ENCODE measurements at places on chromosomes 7 and 10. TPM values are rescaled to one million over a fixed set of nuclear protein-coding genes. Genes with fewer than 3 reads are reported as not detected.
A peak's percentile ranks its signal among the peaks of the same experiment; 100 is the strongest.

- DNase-seq, result no peak
Observed at GRCh38 chr7:133675510-133676218, 422.8 kb downstream of the EXOC4 start.

DNA sequence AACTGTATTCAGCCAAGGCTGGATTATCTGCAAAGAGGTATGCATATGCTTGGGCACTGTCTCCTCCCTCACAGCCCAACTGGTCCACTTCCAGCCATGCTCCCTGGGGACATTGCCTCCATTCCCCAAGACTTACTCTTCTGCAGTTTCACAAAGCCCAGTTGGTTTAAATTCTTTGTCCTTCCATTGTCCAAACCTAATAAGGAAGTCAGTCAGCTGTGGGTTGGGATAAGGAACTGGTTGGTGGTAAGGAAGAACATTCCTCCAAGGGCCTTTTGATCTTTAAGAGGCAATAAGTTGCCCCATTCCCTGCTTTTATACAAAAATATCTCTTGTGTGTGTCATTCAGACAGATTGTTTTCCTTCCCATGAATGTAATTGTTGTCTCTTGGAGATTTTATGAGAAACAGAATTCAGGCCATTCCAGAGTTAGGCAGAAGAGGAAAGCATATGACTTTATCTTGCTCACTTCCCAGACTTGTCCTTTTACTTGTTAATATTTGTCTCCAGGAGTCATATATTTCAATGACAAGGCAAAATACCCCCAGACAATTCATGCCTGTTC lies 673.7 kb downstream of the SUGCT start:
- DNase-seq, result no peak

DNA sequence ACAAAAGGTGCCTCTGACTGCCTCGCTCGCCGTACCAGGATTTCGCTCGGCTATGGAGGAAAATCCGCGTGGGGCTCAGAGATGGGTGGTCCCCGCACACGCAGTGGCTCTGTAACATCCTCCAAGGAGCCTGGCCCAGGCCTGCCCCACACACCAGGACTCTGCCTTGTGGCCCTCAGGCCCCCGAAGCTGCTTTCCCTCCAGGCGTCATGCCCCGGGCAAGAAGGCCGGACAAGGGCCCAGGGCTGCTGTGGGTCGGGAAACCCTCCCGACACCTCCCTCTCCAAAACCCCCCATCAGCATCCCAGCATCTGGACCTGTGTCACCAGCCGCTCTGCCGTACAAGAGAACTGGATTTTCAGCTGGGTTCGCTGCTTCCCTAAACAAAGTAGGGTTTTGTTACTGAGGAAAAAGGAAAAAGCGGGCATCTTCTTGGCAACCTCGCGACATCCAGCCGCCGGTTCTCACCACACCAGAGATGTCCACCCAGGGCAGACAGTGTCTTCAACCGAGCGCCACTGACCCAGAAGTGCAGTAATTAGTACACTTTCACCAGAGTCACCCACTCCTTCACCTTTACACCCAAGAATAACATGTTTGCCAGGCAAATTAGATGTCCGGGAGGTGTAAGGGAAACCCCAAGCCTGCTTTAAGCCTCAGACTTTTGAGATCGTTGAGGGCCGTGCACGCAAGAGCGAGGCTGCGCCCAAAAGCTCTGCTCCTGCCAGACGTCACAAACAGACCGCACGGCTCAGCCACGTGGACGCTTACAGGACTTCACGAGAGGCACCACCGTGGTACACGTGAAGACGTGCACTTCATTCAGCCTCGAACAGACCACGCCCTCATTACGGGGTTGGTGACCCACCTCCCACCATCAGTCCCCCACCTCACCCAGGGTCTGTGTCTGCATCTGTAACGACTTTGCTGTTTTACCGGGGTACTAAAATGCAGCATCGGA lies 62.2 kb downstream of the DIP2C start:
- no peak for DNase-seq

- no peak for DNase-seq
Observed at GRCh38 chr10:98351831-98352402, 63.1 kb downstream of the PYROXD2 start.

DNA sequence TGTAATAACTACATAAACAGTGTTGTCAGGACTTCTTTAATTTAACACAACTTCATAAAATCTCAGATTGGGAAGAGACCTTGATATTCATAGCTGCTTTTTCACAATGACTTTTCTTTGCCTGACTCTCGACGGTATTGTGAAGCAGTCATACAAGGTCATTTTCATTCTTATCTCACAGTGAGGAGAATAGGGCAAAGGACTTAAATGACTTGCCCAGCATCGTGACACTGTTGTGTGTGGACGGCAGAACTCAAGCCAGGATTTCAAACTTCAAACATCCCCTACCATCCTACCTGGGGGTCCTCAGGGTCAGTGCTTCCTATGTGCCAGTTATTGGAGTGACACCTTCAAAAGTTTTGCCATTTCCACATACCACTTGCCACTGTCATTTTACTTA lies 138.5 kb upstream of the GDF10 start:
- DNase-seq, result no peak

- DNase-seq, result peak; percentile 25
Observed at GRCh38 chr10:118571123-118571522, 24.3 kb downstream of the PRLHR start.

DNA sequence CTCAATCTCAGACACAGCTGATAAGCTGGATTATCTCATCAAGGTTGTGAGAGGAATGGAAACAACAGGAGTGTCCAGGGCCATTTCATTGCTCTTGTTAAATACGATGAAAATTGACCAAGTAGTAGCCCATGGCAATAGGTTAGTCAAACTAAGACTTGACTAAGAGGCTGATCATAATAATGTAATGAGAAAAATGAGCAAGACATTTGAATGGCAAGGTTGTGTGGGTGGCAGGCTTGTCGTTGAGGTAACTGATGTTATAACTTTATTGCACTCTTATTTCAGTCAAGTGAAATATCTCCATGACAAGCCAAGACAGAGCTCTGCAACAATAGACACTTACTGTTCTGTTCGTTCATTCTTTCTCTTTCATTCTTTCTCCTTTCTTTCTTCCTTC lies 532.0 kb downstream of the GATA3 start:
- no peak for DNase-seq

DNA sequence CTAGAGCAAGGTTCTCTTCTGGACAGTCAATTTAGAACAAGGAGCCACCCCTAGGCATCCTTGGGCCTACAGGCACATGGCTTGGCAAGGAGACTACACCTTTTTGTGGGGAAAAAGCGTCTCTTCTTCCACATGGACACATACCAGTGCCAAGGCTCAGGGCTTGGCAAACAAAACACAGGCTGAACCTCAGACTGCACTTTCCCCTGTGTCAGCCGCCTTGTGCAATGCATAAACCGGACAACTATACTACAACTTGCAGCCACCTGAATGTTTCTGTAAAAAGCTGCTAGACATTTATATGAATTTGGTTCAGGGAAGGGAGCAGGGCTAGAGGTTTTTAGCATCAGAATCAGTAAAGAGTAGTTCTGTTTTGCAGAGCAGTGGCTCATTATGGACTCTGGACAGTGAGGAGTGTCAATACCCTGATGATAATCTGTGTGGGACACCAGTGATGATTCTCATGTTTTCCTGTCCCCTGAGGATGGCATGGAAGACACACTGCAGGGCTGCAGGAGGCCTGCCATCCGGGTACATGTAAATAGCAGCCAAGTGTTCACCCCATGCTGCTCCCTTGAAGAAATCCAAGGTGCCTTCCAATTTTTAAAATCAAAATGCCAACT lies 118.9 kb downstream of the GATA3 start:
- no peak for DNase-seq

DNA sequence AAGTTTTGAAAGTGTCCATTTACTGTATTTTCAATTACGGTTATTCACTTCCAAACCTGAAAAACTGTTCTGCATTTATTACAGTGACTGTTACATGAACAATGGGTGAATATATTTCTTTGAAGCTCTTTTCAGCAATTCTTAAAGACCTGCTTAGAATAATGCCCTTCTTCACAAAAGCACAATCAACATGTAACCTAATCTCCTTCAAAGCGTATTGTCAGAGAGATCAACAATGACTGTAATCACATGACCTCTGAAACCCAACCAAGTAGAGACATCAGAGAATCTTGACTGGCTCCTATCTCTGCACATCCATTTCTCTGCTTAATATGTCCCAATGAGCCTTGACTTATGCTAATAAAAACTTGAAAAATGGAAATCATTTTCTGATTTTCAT lies 126.7 kb downstream of the NRCAM start:
- no peak for DNase-seq

DNA sequence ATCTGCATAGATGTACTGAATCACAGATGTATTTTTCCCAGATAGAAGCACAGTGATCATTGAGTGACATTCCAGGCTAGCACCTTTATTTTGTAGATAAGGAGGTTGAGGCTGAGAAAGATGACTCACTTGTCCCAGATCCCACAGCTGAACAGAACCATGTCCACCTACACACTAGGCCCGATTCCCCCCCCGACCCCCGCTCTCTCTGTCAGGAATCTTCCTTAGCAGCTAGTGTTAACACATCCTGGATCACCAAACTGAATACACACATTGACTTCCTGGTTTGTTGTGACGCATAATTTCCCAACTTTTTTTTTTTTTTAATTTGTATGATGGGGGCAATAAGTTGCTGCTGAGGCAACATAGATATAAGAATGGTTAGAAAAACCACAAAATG lies 5.2 kb downstream of the SFMBT2 start:
- DNase-seq, result no peak

GRCh38 chr10:123550675-123551096 lies 115.5 kb upstream of the GPR26 start:
- DNase-seq, result peak; percentile 57

DNA sequence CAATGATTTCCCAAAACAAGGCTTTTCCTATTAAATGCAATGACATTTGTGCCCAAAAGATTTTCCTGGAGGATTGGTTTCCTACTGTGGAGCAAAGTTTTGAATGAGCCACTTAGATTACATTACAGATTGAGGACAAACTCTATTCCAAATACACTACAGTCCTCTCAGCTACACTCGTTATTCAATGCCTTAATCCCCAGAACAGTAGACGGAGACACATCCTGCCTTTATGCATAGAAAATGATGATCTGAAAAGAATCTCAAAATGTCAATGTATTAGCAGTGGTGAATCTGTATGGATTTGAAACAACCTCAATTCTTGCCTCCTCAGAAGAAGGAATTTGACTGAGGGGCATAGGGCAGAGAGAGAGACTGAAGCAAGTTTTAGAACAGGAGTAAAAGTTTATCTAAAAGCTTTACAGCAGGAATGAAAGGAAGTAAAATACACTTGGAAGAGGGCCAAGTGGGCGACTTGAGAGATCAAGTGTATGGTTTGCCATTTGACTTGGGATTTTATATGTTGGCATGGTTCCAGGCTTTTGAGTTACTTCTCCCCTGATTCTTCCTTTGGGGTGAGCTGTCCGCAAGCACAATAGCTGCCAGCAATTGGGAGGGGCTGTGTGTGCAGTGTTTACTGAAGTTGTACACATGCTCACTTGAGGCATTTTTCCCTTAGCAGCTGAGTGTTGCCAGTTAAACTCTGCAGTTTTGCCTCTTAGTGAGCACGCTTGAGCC lies 891.9 kb upstream of the MBL2 start:
- no peak for DNase-seq

CUZD1 gene
- 0.86 TPM for total RNA-seq

NSMCE4A gene
- 45.1 TPM for total RNA-seq

TEX47 gene
- total RNA-seq, result not detected

PUS7 gene
- 15.5 TPM for total RNA-seq

DLX6 gene
- total RNA-seq, result 25.5 TPM

UNC5B gene
- total RNA-seq, result 22.4 TPM

CABCOCO1 gene
- total RNA-seq, result not detected
